Dorsolateral prefrontal cortex (tissue), 122 donors: ENCODE measurements at places on chromosomes 6 and 20.

DNA sequence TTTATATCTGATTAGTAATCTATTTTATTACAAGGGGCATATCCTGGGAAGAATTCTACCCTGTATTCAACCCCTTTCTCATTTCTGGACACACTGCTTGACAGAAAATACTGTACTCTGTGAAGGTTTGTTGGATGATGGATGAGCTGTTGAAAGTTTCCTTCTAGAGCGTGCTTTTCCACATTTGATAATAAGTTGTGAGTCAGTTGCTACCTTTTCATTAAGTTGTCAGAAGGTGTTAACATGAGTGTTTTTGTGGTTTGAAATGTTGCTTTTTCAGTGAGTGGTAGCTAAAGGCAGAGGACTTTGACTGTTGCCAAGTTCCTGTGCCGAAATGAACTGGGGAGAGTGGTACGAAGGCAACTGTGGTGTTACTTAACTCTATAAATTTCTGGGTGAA is 3.9 kb upstream of the ECI2 start:
- DNase-seq, result no peak

- DNase-seq, result no peak
Measured at GRCh38 chr6:169808608-169808967, 57.2 kb downstream of the ERMARD start.

- DNase-seq, result no peak
Measured at GRCh38 chr6:42710316-42710715, 12.1 kb downstream of the PRPH2 start.

DNA sequence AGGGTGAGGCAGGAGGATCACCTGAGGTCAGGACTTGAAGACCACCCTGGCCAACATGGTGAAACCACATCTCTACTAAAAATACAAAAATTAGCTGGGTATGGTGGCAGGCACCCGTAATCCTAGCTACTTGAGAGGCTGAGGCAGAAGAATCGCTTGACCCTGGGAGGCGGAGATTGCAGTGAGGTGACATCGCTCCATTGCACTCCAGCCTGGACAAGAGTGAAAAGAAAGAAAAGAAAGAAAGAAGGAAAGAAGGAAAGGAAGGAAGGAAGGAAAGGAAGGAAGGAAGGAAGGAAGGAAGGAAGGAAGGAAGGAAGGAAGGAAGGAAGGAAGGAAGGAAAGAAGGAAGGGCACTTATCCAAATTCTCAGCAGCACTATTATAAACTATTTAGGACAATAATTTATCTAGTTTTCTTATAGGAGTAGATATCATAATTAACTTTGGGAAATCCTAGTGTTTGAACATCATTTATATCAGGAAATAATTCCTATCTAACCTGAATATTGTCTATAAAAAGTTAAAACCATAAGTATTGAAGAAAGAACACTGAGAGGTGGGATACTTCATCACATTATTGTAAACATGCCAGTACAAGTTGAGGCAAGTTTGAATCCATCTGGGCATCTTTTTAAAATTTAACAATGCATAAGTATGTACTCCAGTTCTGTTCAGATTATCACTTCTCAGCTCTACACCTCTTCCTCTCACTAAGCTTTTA is 305.5 kb downstream of the SLC35F1 start:
- no peak for DNase-seq

GRCh38 chr20:31723069-31723318 is 326 bp upstream of the BCL2L1 start:
- DNase-seq, result no peak

- DNase-seq, result no peak
Measured at GRCh38 chr6:88650029-88650619, 313.3 kb downstream of the RNGTT start.

GRCh38 chr6:73328790-73329189 is 25.3 kb downstream of the DPPA5 start:
- no peak for DNase-seq
